ENCODE measurements at places on chromosomes 12 and 14.

DNA sequence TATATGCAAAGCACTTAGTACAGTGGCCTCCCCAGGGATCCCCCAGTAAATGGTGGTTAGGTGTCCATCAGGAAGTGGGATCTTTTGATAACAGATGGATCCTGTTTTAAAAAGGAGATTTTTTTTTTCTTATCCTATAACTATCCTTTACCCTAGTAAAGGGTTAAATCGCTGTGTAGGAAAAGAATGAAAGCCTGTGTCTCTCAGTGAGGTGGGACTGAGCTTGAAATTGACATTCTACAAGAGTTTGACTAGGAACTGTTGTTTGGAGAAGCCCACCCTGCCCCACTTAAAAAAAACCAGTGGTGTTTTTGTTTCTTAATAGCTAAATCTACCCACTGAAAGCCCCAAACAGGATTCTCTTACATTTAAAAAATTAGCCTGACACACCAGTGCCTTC lies 112.2 kb upstream of the EGLN3 start:
- DNase-seq, result no peak

- no peak for DNase-seq
Measured at GRCh38 chr12:106847861-106848260, 73.4 kb downstream of the RIC8B start.

GRCh38 chr14:91363776-91364523 lies 53.7 kb downstream of the CCDC88C start:
- no peak for DNase-seq

GRCh38 chr12:117370588-117370987 lies 9.2 kb upstream of the NOS1 start:
- no peak for DNase-seq

DNA sequence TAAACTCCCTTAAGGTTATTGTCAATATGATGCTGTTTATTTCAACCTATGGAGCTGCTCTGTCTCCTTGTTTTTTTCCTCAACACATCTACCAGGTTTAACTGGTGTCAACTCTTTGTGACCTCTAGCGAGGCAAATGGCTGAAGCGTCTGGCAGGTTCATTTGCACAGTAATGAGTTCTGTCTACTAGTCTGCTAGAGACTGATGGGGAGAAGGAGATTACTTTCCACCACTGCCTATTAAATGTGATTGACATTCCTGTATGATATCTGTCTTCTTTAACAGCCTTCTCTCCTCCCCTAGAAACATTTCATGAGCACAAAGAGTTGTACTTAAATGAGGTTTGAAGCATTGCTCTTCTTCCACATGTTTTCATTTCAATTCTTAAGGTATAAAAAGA lies 253.7 kb downstream of the SLC6A15 start:
- DNase-seq, result no peak

- DNase-seq, result no peak
Measured at GRCh38 chr12:50166799-50167048, 445 bp downstream of the CERS5 start.

- DNase-seq, result no peak
Measured at GRCh38 chr12:88298761-88299242, 156.7 kb downstream of the TMTC3 start.

- DNase-seq, result no peak
Measured at GRCh38 chr12:14473707-14474287, 93.9 kb downstream of the PLBD1 start.

GRCh38 chr14:101585211-101585610 lies 23.9 kb downstream of the DIO3 start:
- no peak for DNase-seq

DNA sequence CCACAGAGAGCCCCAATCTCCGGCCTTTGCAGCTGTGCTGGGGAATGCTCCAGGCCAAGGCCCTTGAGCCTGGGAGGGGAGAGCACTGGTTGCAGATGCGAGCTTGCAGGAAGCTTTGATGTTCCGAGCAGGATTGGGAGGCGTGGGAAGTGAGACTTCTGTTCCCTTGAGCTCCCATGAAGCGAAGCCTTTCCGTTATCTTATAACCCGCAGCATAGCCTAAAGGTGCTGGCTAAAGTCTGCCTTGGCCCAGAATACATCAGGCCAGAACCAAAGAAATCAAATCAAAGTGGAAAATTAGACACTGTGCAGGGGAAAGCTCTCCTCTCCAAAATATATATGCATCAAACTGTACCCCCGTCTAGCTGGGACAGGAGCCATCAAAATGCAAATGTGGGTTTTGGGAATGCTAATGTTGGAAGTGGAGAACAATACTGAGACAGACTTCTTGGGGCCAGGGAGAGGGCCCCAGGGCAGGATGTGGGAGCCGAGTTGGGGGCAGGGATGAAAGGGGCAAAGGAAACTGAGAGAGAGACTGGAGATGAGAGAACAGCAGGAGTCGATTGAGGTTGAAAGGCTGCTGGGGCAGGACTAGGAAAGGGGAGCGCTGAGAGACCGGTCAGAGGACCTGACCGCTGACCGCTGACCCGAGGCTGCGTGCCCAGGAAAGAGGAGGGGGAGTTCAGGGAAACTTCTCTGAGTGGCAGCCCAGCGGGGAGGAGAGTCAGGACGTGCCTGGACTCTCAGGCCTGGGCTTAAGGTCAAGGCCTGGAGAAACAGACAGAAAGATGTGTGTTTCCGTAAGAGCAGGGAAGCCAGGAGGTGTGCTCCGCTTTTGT lies 152.2 kb upstream of the PARP11 start:
- DNase-seq, result no peak

- no peak for DNase-seq
Measured at GRCh38 chr14:39873791-39874190, 441.6 kb upstream of the FBXO33 start.

GRCh38 chr14:99615497-99616157 lies 11.6 kb upstream of the CCDC85C start:
- DNase-seq, result no peak

- DNase-seq, result no peak
Measured at GRCh38 chr14:34119107-34119858, 168.4 kb upstream of the EGLN3 start.
